ENCODE measurements at places on chromosomes 6 and 20. TPM values are rescaled to one million over a fixed set of nuclear protein-coding genes. Genes with fewer than 3 reads are reported as not detected.

- no peak for DNase-seq
These were observed 215.3 kb downstream of the BMP7 start for GRCh38 chr20:57051096-57051495.

Gene PGBD1
- total RNA-seq = 7.5 TPM

GRCh38 chr6:113188962-113189361 lies 668.2 kb upstream of the MARCKS start:
- DNase-seq = no peak

Gene ENPP5
- total RNA-seq = 10.8 TPM

DNA sequence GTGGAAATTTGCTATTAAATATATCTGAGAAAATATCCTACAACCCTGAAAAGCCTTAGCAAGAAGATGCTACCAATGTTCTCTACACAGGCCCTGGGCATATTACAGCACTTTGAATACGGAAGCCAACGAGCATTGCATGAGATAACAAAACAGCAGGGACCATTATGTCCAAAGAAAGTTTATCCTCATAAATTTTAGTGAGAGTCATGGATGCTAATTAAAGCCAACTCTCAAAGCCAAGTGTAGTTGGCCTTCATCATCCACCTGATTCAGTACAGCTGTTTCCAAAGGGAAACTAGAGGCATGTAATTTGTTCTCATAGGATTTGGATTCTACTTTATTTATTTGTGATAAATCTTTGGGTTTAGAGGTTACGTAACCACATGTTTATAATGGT lies 564.8 kb downstream of the RFPL4B start:
- no peak for DNase-seq

- DNase-seq = no peak
These were observed 163.2 kb downstream of the RALGAPA2 start for GRCh38 chr20:20549267-20549612.

- no peak for DNase-seq
These were observed 743 bp downstream of the CMTR1 start for GRCh38 chr6:37433657-37434271.

Gene COL20A1
- 1.1 TPM for total RNA-seq

GRCh38 chr20:21344206-21344900 lies 41.2 kb downstream of the XRN2 start:
- DNase-seq = no peak

Gene TLDC2
- total RNA-seq = 0.17 TPM

Data from WTC11 (cell line).